ENCODE measurements at places on chromosomes 16 and 17. TPM values are rescaled to one million over a fixed set of nuclear protein-coding genes. Genes with fewer than 3 reads are reported as not detected.

CTRB1 gene
- not detected for total RNA-seq

XYLT2 gene
- total RNA-seq: 23.4 TPM

ABCC12 gene
- 0.07 TPM for total RNA-seq

NOG gene
- 0.65 TPM for total RNA-seq

TM4SF5 gene
- total RNA-seq: not detected

CCL1 gene
- total RNA-seq: not detected

TBC1D3G gene
- not detected for total RNA-seq

SARM1 gene
- total RNA-seq: 47.5 TPM

RNF157 gene
- total RNA-seq: 50.4 TPM

TPSB2 gene
- not detected for total RNA-seq

CD7 gene
- total RNA-seq: not detected

TNP2 gene
- not detected for total RNA-seq

UNC45B gene
- not detected for total RNA-seq

KRT13 gene
- not detected for total RNA-seq

MYH8 gene
- total RNA-seq: not detected

PYY gene
- not detected for total RNA-seq

CDK3 gene
- total RNA-seq: 9.4 TPM

COASY gene
- total RNA-seq: 58.3 TPM

Data from neural crest cell (in vitro differentiated cells).